ENCODE measurements at places on chromosomes 11 and 22.

DNA sequence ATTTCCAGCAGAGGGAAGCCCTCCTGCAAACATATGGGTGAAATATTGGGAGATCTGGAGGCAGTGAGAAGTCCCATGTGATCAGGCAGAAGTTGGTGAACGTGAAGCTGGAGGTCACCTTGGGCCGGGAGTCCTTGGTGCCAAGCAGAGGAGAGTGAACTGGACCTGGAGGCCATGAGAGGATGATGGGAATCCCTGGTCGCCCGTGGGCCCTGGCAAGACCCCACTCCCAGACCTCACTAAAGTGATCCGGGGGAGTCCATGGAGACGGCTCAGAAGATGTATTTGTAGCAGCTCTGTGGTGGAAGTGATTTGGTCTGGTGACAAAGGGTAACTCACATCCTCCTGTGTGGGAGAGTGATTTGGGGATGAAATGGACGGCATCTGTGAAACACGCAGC lies 71.0 kb downstream of the ARHGAP8 start:
- DNase-seq = no peak

GRCh38 chr11:56911312-56911711 lies 77.4 kb upstream of the OR5AK2 start:
- no peak for DNase-seq

DNA sequence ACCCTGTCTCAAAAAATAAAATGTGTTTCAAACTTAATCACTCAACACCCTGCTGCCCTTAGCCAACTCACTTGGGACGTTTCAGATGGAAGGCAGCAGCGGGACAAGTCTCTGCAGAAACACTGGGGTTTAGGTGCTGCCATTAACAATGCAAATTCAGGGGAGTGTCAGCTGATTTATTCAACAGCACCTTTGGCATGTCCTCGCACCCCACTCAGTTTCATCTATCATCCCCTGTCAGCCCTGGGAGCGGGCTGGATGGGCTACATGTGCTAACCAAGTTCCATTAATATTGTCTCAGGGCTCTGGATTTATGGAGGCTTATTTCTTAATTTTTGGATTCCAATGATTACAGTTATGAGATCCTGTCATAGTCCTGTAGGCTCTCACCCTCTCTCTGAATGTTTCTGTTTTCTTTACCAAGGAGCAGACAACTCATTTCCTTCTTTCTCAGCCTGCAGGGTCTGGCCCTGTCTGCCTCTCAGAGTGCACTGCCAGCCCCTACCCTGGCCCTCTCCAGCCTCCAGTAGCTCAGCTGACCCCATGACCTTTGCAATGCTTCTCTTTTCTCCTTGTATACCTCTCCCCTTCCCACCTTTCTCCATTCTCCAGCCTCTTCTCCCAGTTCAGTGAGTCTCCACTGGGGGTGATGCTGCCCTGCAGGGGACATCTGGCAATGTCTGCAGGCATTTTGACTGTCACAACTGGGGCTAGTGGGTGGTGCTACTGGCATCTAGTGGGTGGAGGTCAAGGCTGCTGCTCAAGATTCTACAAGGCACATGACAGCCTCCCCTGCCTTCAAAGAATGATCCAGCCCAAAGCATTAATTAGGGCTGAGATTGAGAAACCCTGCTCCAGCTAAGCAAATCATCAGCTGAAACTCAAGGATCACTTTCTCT lies 79.0 kb downstream of the APIP start:
- DNase-seq = no peak

DNA sequence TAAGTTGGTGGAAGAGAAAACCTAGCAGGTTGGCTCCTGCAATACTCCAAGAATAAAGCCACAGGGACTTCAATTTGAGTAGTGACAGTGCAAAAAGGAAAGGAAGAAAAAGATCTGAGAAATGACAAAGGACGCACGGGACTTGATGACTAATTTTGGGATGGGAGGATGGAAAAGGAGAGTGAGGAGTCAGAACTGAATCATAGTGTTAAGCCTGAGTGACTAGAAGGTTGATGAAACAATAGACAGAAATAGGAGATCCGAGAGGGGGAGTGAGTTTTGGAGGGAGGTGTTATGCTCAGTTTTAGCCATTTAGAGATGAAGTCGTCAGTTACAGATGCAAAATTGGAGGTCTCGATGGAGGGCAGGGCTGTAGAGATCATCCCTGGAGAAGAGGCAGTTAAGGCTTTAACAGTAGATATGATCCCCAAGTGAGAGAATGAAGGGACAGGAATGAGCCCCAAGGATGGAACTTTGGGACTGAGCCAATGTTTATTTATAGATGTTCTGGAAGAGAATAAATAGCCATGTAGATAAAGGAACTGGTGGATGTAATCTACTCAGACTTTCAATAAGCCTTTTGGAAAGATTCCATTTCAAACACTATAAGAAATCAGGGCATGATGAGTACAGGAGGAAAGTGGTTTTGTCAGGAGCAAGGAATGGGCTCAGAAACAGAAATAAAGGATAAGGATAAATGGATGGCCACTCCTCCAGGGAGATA lies 108.9 kb upstream of the NCAM1 start:
- peak; percentile 88 for DNase-seq

GRCh38 chr11:109794501-109794900 lies 298.7 kb upstream of the ZC3H12C start:
- no peak for DNase-seq

DNA sequence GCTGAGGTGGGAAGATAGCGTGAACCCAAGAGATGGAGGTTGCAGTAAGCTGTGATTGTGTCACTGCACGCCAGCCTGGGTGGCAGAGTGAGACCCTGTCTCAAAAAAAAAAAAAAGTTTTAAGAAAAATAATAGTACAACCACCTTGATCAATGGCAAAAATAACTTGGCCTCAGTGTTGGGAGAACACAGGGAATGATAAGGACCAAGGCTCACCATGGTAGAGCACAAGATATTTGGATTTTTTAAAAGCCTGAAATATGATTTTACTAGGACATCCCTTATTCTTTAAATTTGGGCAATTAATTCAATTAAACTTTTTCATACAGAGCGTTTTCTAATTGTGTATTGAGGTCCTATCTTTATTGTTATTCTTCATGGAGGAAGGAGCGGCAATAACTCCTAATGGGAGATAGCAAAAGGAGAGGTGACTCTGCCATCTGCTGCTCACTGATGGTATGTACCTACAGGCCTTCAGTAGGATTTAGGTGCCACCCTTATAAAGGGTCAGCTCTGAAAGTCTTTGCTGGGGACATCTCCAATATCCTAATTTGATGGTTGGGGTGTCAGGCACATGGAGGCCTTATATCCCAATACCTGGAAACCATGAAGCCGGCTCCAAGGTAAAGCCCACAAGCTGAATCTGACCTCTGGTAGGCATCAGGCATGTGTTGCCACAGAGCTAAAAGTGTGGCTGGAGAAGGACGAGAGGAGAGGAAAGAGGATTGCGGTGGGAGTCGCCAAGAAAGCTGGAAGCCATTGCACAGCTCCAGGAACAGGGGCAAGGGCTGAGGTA lies 21.9 kb upstream of the POLD3 start:
- DNase-seq = peak; percentile 21

DNA sequence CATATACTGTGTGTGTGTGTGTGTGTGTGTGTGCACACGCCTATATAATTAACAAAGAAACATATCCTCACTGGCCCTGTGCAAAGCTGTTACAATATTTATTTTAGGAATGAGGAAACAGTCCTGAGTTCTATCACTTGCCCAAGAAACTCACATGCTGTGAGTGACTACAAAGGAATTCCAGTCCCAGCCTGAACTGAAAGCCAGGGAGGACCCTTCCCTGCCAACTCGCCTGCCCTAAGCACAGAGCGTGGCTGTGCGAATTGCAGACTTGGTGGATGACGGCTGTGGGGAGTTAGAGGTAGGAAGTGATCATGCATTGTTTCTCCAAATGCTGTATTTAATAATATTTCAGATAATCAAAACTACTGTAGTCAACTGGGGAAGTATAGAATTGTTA lies 26.4 kb upstream of the CD5 start:
- DNase-seq = no peak

DNA sequence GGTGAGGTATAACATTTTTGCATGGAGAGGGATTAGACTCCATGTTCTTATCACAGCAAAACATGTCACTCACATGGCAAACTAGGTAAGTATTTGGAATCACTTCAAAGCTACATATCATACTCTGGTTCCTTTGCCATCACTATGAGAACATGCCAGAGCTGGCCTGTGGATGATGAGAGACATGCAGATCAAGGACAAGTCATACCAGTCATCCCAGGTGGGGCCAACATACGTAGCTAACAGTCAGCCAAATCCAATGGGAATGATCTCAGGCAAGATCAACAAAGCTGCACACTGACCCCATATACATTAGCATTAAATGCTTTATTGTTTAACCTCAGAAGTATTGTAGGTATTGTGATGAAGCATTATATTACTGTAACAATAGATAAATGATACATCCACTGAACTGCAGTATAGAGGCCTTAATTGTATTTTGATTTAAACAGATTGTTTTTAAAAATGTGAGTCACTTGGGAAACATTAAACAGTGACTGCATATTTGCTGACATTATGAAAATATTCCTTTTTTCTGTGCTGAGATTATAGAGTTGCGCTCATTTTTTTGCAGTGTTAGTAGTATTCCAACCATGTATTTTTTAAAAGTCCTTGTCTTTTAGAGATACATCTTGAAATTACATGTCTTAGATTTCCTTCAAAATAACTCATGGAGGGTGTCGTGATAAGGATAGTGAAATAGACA lies 37.3 kb upstream of the ARL14EP start:
- DNase-seq = no peak

GRCh38 chr11:72309641-72310040 lies 65.7 kb upstream of the PHOX2A start:
- DNase-seq = no peak

DNA sequence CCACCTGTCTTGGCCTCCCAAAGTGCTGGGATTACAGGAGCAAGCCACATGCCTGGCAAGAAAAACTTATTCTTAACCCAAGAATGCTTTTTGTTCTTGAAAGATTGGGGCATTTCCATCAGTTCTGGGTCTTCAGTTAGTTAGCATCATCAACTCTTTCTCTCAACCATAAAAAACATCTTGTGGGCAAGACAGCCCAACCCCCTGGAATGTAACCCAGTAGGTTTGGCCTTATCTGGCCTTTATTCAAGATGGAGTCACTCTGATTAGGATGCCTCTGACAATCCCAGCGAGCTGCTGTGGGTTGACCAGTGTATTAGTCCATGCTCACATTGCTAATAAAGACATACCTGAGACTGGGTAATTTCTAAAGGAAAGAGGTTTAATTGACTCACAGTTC lies 9.2 kb upstream of the TPCN2 start:
- no peak for DNase-seq

GRCh38 chr11:810040-810567 lies 337 bp downstream of the RPLP2 start:
- no peak for DNase-seq

GRCh38 chr22:42754658-42755057 lies 34.0 kb upstream of the A4GALT start:
- DNase-seq = peak; percentile 81

DNA sequence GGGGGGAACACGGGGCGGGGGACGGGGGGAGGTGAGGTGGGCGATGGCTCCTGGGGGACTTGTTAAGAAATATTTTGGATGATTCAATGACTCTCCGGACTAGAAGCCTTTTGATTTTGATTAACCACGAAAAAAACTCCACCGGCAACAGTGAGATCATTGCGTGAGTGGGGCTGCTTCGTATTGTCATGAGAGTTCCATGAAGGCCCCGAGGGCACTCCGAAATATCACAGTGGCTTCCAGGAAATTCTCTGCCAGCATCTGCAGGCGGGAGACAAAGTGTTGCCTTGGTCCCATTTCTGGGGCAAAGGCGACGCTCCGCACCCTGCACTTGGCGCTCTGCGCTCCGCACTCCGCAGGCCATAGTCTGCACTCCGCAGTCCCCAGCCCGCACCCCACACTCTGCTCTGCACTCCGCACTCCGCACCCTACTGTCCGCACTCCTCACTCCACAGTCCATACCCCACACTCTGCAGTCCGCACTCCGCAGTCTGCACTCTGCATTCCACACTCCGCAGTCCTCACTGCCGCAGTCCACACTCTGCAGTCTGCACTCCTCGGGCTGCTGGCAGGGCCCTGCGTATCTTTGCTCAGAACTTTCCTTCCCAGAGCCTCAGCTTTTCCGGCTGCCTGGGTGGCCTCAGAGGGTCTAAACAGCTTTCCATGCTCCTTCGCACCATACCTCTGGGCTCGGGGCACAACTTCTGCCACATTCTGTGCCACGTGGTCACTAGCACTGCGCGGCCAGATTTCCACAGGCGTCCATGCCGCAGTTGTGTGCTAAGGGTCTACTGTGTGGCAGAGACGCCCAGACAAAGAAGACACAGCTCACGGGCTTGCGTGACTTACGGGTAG lies 61.1 kb downstream of the LINC01488 start:
- DNase-seq = no peak

- no peak for DNase-seq
These were observed 10.5 kb upstream of the LDLRAD3 start for GRCh38 chr11:35933320-35933871.
